Natural killer cell treated with Interleukin-12 subunit alpha and Interleukin-12 subunit beta and Interleukin-15 and Interleukin-18, amount 100 ng/mL, for 72 hours (primary cell): ENCODE measurements at places on chromosomes 7 and 10.

GRCh38 chr7:158019726-158020705 is 567.6 kb downstream of the PTPRN2 start:
- DNase-seq = no peak

GRCh38 chr10:119807960-119808697 is 64.5 kb downstream of the MCMBP start:
- DNase-seq = no peak

DNA sequence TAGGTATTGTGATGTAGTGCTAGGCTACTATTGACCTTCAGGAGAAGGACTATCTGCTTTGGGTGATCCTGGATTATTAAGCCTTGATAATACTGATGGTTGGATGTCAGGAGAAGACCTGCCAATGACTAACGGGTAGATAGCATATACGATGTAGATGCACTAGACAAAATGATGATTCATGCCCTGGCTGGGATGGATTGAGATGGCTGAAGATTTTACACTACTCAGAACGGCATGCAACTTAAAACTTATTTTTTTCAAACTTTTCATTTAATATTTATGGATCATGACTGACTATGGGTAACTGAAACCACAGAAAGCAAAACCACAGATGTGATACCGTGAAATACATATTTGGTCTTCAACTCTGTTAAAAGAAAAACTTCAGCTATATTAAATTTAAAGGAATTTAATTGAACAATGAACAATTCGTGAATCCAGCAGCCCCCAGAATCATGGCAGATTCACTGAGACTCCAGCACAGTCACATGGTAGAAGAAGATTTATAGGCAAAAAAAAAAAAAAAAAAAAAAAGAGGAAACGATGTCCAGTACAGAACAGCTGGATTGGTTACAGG is 124.6 kb upstream of the CDK13 start:
- no peak for DNase-seq

- DNase-seq = peak; percentile 77
Observed at GRCh38 chr10:97648562-97649404, 8.3 kb downstream of the PI4K2A start.

DNA sequence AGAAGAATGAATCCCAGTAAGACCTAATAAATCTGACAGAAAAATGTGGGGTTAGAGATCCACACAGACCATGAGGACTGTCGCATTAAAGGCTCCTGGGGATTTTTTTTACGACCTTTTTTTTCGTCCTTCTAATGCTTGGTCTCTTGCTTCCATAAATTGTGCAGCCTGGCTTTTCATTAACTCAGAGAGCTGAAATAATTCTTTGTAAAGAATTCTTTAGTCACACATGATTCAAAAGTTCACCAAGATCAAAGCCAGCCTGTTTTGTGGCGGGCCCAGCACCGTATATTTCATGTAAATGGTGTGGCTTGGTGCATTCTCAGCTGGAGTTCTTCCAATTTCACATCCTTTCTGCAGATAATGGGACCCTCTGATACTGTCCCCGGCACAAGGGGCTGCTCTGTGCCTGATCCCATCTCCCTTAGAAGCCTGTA is 206.6 kb upstream of the BMPER start:
- no peak for DNase-seq

DNA sequence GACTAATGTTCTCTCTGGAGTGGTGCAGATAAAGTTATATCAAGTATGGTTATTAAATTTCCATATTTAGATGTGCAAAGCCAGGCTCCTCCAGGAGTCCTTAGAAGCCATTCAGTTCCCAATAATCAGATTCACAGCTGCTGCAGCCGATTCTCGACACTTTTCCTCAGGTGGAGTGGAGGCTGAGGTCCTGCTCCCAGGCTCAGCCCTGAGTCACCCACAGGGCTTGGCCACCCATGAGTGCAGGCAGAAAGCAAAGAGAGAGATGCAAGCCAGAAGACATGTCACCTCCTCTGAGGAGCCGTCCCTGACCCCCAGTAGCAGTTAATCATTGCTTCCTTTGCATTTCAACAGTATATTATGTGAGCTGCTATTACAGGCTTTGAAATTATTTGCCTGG is 36.3 kb upstream of the NANOS1 start:
- DNase-seq = no peak

- no peak for DNase-seq
Observed at GRCh38 chr10:57874810-57875209, 392.9 kb downstream of the IPMK start.

DNA sequence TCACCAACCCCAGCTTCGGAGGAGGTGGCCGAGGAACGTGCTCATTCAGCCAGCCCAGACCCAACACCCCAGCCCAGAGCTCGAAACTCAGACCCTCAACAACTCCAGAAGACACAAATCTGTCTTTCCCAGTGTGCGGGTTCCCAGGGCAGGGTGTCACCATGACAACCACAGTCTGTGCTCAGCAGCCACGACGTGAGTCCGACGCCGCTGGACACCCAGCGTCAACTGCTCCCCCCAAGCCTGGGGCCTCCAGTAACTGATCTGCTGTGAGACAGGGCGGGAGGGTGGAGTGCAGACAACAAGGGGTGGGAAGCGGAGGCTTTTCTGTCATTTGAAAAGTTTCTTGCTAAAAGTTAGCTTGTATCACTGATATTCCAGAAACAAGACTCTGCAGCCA is 167.2 kb downstream of the MAD1L1 start:
- DNase-seq = no peak

DNA sequence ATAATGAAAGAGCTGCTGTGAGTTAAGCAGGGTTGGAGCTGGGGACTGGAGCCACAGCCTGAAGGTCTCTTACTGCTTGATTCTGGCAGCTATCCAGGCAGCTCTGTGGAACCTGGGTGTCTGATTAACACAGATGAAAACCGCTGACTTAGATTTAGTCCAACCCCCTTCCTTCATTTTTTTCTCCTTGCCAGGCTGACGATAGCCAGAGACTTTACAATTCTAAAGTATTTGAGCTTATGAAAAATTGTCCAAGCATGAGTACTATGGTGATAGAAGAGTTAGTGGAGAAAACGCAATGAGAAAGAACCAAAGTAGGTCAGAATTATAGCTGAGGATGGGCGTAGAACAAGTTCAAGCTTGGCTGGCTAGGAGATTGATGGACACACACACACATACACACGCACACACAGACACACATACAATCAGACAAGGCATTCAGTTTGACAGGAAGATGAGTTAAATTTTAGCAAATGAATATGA is 13.5 kb upstream of the GPR85 start:
- DNase-seq = no peak

DNA sequence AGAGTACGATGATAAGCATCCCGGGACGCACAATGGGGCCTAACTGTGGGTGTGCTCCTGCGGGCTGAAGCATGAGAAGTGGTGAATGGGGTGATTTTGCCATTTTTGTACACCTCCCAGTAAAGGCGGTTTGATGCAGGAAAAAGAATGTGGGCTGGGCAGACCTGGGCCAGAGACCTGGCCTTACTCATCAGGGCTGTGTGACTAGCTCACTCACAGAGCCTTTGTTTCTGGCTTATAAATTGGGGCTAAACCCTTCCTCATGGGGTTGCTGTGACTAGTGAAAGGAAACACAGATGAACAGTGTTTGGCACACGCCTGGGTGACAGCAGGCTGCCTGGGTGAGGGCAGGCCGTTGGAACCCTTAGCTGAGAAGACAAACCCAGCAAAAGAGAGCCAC is 18.0 kb downstream of the RRP12 start:
- DNase-seq = peak; percentile 28

DNA sequence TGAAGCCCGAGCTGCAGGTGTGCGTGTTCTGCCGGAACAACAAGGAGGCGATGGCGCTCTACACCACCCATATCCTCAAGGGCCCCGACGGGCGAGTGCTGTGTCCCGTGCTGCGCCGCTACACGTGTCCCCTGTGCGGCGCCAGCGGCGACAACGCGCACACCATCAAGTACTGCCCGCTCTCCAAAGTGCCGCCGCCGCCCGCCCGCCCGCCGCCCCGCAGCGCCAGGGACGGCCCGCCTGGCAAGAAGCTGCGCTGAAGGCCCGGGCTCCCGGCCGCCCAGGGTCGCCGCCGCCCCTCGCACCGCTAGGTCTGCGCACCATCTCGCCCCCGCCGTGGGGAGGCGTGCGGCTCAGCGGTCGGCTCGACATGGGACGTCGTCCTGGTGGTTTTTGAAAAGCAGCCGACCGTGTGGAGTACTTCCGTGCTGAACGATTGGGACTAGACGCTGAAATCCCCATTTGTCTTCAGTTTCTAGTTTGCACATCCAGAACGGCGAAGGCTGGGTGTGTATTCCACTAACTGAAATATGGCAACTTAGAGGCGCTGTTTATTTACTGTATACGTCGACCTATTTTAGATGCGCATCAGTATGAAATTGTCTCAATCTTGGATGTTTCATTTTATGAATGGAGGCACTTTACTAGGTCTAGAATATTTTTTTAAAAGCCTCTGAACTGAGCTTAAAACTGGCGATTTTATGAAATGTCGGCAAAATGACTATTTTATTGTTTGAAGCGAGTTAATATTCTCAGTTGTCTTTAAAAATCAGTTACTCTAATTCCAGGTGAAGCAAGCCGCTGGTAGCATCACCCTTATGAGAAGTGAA is 1.1 kb downstream of the NANOS1 start:
- peak; percentile 77 for DNase-seq

- DNase-seq = no peak
Observed at GRCh38 chr10:96978621-96979154, 146.6 kb downstream of the LCOR start.

DNA sequence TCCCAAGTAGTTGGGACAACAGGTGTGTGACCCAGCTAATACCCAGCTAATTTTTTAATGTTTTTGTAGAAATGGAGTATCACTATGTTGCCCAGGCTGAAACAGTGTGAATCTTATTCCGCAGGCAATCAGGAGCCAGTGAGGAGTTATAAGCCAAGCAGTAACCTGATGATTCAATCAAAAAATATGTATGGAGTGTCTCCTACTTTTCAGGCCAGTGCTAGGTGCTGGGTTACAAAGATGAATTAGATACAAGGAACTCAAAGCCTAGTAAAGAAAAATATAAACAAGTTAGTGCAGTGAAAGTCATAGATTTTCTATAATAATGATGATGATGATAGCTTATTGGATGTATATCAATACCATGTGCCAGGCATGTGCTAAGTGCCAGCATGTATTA is 13.2 kb upstream of the IFRD1 start:
- no peak for DNase-seq

- DNase-seq = no peak
Observed at GRCh38 chr10:129973674-129974059, 9.6 kb upstream of the EBF3 start.

GRCh38 chr7:139731802-139732470 is 45.9 kb downstream of the HIPK2 start:
- DNase-seq = no peak

DNA sequence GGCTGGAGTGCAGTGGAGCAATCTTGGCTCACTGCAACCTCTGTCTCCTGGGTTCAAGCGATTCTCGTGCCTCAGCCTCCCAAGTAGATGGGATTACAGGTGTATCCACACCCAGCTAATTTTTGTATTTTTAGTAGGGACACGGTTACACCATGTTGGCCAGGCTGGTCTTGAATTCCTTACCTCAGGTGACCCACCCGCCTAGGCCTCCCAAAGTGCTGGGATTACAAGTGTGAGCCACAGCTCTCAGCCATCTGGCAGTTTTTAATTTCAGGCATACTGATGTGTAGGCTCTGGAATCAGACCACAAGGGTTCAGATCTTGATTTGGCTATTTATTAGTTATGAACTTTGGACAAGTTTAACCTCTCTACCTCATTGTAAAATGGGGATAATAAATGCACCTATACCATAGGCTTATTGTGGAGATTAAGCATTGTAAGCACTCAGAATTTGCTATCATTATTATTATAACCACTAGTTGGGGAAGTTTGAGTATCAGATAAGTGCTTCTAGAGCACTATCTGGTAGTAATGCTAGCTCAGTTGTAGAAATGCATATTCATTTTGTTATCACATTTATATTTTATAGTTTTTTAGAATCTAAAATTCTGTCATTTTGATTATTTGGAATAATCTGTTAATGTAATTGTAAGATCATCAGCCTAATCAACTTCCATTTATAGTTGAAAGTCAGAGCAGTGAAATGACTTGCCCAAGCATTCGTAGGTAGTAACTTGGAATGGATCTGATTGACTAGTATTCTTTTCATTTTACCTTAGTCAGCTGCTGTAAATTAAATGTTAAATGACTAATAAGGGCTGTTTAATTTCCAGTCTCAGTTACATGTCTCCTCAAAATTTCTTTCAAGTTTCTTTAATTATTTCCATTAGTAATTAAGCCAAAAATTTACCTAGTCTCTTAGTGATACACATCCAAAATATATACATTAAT is 22.5 kb downstream of the KMT2E start:
- DNase-seq = no peak

DNA sequence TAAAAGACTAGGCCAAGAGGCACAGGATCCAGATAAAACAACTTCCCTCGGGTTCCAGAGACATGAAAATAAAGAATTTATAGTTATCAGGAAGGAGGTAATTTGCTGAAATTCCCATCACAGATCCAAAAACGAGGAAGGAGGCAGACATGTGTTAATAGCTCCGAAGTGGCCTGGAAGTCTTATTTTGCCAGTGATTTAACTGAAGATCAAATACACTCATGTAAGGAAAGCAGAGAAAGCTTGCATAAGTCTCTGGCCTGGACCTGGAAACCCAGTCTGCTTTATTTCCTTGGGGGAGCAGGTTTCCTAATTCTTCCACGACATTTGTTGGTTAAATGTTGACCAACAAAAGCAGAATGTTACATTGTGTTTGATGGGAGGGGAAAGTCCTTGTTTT is 498.7 kb upstream of the C7orf33 start:
- no peak for DNase-seq

DNA sequence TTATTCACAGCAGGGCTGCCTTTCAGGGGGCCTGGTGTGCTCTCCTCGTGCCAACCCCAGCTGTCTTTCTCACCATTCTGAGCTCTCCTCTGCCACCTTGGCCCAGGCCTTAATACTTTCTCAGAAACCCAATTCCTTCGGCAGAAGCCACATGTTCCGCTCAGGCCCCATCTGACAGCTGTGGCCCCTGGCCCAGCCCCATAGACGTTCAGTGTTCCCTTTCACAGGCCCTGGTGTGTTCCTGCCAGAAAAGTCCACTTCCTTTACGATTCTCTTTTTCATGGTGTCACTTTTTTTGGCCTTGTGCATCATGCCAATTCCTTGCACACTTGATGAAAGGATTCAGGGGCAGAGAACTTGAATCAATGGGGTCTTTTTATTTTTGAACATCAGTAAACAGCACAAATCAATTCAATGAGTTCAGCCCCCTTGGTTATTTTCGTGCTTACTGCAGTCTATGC is 15.9 kb upstream of the GPNMB start:
- DNase-seq = no peak

- DNase-seq = no peak
Observed at GRCh38 chr7:84177758-84178412, 16.7 kb downstream of the SEMA3A start.

DNA sequence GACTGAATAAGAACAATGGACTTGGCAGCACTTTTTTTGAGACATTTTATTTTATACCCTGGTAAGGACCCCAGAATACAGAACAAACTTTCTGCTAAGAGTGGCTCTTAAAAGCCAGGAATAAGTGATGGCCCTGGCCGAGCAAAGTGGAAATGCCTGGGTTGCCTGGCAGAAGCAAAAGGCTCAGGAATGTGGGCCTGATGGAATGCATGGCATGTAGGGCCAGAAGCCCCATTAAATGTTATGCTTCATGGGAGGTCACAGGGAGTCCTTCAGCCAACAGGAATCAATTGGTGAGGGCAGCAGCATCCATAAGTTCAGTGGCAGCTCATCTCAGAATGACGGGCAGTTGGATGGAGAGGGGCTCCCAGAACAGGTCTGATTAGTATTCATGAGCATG is 301.5 kb upstream of the CACNA2D1 start:
- no peak for DNase-seq

GRCh38 chr10:36042135-36042534 is 400.0 kb upstream of the FZD8 start:
- no peak for DNase-seq
